ENCODE measurements at places on chromosomes 3 and 15.

- DNase-seq, result no peak
Observed at GRCh38 chr3:134376786-134377426, 2.7 kb upstream of the AMOTL2 start.

DNA sequence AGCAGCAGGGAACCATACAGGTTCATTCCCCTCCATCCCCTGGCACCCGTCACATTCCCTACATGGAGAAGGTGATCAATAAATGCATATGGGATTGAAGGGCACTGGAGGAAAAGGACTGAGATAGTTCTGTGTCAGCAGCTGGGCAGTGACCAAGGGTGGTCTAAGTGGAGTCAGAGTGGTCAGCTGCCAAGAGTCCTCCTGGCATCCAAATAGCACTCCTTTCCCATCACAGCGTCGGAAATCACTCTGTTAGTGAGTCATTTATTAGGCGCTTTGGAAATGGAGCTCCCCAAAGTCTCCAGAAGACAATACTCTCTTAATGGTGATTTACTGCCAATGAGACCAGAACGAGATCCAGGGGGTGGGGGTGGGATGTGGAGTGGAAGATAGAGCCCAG, 6.8 kb upstream of the TRH start:
- DNase-seq, result no peak

DNA sequence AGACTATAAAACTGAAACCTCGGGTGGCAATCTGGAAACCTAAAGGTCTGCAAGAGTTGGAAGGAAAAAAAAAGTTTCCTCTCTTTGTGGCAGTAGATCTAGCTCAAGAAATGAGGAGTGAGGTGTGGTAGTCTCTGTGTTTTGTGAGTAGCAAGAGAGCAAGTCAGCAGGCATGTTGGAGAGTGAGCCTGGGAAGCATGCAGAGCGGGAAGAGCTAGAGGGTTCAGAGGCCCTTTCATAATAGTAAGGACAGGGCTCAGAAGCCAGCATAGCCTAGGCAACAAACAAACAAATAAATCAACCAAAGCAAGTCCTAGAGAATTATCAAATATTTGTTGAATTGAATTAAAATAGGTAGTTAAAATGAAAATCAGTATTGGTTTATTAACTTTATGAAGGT, 189.7 kb upstream of the CBLB start:
- no peak for DNase-seq

GRCh38 chr3:51243924-51244323, 141.2 kb upstream of the MANF start:
- no peak for DNase-seq

GRCh38 chr15:43347114-43347513, 16.7 kb upstream of the LCMT2 start:
- DNase-seq, result no peak

DNA sequence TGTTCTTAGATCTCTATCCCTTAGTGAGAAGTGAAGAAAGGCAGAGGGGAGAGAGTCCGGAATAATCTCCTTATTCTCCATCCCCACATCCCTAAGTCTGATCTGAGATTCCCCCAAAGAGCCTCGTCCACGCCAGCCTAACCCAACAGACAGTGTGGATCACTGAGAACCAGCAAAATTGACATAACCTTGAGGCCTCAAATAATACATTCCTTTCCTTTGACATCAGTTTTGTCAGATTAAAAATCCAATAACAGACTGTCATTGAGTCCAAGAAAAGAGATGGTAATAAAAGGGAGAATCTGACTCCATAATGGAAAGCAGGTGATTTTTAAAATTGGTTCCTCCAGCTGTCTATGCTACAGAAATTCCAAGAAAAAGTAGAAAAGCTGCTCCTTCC, 7.7 kb upstream of the SIAH2 start:
- DNase-seq, result no peak

- no peak for DNase-seq
Observed at GRCh38 chr15:101251830-101252820, at the start of gene CHSY1. CHSY1 (minus strand) TSS chr15:101252048; CDS start chr15:101251456, 592 bp downstream.

- no peak for DNase-seq
Observed at GRCh38 chr15:81133782-81134461, at the start of gene CFAP161. CFAP161 (plus strand) TSS chr15:81134270; CDS start chr15:81134330, 60 bp downstream.

DNA sequence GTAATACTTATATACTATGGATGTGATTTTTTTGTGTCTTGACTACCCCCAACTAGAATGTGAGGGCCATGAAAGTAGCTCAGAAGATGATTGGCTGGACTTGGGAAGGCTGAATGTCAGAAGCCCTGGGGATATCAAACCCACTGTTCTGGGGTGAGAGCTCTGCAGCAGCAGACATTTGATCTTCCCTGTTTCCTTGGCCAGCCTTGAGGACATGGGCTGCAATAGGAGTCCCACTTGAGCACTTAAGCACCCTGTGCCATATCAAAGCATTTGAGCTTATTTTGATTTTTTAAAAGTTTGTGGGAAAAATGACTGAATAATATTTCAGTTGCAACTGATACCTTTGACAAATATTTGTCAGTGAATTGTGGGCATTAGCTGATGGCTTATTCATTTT, 21.7 kb downstream of the GTF2E1 start:
- DNase-seq, result no peak

- peak; percentile 20 for DNase-seq
Observed at GRCh38 chr3:49133226-49133951, 539 bp upstream of the LAMB2 start.

GRCh38 chr3:72559385-72559784, 288.9 kb downstream of the SHQ1 start:
- DNase-seq, result no peak

- DNase-seq, result no peak
Observed at GRCh38 chr15:96329403-96329981, 1.0 kb upstream of the NR2F2 start.

GRCh38 chr15:52101542-52102323, 10.8 kb downstream of the BCL2L10 start:
- no peak for DNase-seq

DNA sequence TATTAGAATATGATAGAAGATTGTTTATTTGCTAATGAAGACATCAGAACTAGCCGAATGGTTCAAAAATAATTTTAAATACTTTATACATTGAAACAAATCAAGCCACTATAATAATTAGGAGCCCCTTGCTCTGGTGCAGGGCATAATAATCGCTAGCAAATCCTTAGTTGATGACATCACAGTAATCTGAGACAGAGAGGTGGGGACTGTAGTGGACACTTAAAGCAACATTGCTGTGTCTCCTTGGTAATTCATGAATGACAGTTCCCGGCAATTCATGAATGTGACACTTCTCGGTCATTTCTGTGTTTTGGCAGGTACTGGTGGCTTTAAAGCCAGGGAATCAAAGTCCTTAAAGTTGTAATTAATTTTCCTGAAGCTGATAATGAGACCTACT, 114.3 kb downstream of the PPM1L start:
- DNase-seq, result peak; percentile 32

- DNase-seq, result no peak
Observed at GRCh38 chr15:41952013-41952563, 20.3 kb downstream of the EHD4 start.

DNA sequence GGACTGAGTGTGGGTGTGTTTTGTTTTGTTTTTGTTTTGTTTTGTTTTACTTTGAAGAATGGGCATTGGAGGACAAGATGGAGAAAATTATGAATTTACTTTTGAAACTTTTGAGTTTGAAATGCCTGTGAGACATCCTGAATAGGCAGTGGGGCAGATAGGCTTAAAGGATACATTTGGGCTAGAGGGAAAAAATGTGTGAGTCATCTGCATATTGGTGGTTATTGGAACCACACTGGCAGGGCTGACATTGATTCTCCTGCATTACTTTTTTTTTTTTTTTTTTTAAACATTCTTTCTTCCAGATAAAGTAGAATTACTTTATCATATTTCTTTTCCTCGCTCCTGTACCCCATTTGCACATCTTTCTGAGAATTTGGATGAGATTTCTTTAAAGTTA, 56.1 kb downstream of the CALML4 start:
- DNase-seq, result no peak

GRCh38 chr3:60912876-60913275, 338.4 kb downstream of the FHIT start:
- no peak for DNase-seq

DNA sequence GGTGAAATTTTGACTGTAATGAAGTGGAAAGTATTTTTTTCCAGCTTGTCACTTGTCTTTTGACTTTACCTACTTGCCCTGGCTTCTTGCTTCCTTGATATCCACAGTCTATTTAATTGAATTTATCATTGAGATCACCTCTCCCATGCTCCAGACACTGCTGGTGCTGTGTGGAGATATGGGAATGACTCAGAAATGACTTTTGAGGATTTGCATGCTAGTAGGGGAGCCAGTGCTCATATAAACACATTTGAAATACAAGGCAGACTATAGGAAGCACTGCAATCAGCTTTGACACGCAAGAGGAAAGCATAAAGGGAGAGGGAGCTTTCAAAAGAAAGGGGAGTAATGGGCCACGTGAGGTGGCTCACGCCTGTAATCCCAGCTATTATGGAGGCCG, 7.3 kb upstream of the TRPM1 start:
- no peak for DNase-seq

DNA sequence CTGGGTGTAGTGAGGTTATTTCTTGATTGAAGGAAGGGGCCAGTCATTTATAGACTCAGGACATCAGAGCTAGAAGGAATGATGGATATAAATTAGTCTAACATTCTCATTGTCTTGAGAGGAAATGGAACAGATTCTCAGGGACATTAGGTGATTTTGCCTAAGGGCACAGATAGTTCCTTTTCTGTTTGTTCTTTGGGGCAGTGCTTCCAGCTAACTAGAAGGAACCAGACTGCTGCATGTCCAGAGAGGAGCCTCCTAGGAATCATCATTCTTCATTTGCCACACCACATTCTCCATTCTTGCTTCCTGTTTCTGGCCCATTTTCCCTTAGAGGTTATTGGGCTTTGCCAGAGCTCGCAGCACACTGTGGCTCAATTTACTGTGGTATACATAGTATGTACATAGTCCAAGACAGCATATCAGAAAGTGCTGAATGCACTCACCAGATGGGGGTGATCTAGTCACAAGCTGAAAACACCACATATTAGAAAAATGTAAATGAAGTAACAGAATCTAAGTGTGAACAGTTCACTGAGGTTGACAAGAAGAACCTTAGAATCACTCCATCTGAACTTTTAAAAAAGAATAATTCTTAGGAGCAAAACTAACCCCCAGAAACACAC, 62.7 kb upstream of the MYZAP start:
- no peak for DNase-seq

DNA sequence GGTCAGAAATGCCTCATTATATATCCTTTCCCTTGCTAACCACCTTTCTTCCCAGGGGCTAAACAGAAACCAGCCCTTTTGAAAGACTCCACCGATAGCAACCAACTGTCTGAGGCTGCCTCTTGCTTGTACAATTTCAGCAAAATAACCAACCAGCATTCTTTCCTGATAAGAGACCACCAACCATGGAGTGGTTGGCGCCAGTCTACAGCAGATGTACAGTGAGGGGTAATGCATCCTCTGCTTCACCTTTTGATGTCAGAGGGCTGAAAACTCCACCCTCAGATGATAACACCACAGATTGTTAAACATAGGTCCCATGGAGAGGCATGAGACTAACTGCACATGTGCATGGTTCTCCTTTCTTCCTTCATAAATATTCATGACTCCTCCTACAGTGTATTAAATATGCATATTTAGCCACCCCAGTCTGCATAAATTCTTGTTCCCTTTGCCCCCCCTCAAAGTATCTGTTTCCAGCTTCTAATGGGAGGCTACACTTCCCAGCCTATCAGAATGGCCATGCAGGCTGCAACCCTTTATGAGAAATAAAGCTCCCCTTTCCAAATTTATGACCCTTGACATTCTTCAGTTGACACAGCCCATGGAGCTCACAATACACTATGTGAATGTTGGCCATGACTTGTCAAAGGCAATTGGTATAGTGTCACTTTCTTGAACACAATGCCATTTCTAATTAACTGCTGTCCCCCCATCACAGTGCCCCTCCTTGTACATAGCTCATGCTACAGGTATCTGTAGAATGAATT, 48.3 kb downstream of the GABRB3 start:
- no peak for DNase-seq

DNA sequence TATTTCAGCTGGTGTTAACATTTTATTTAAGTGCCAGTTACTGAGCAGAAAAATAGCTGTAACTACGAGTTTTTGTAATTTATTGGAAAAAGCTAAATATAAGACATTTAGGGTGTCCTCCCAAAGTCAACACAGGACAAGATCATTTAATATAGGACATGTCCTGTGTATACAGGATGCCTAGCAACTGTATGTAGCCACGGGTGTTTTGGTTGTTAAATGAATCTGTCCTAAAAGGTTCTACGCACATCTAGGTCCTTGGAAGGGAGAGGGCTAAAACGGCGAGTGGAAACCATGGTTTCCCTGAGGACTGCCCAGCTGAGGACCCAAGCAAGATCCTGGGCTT, 565 bp upstream of the ZNF621 start:
- DNase-seq, result no peak

DNA sequence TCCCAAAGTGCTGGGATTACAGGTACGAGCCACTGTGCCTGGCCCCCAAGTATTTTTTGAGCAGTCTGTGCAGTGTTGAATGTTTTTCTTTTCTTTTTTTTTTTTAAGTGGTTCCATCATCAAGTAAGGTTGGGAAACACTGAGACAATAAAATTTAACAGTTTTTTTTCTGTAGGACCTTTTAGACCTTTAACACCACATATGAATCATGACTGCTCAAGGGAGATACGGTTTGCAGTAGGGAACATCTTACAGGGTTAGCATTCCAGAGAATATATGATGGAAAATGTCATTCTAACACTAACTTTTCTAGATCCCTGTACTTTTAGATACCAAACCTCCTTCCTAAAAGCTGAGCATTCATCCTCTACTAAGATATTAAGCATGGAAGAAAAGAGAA, 41.7 kb downstream of the SNX4 start:
- no peak for DNase-seq

GRCh38 chr15:77461486-77461885, 40.8 kb downstream of the HMG20A start:
- DNase-seq, result no peak

DNA sequence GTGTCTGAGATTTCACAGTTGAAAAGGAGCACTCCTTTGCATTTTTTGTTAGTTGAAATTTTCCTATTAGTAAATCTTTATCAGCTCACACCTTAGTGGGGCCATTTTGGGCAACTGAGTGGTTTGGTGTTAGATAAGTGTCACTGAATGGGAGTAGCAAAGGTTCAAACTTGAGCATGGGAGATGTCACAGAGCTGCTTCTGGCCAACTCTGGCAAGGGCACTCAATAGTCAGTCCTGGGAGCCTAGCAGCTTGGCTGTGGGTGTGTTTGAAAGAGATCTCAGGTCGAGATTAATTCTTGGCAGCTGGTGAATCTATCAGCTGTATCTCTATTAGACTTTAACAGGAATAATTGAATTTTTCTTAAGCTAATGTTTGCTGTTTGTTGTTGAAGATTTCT, 579.3 kb downstream of the EDEM1 start:
- no peak for DNase-seq

GRCh38 chr3:14464521-14464920, 62.1 kb downstream of the SLC6A6 start:
- no peak for DNase-seq

DNA sequence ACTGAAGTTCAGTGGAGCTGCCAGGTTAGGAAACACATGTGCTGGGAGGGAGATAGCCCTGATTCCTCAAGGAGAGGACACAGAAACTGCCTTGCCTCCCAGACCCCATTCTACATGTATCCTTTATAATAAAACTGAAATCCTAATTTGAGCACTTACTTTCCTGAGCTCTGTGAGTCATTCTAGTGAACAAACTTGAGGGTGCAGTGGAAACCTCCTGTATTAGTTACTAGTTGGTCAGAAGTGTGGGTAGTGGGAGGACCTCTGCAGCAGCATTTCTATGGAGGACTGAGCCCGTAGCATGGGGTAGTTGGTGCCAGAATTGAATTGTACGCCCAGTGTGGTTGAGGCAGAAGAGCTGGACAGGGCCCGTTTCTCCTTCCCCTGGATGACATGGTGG, 23.9 kb downstream of the ATP1B3 start:
- no peak for DNase-seq

- DNase-seq, result no peak
Observed at GRCh38 chr3:42572278-42572677, 9.5 kb downstream of the SEC22C start.
